Naive thymus-derived CD8-positive, alpha-beta T cell (primary cell): ENCODE measurements at places on chromosomes 6 and 20. TPM values are rescaled to one million over a fixed set of nuclear protein-coding genes. Genes with fewer than 3 reads are reported as not detected.
A peak's percentile ranks its signal among the peaks of the same experiment; 100 is the strongest.

DNA sequence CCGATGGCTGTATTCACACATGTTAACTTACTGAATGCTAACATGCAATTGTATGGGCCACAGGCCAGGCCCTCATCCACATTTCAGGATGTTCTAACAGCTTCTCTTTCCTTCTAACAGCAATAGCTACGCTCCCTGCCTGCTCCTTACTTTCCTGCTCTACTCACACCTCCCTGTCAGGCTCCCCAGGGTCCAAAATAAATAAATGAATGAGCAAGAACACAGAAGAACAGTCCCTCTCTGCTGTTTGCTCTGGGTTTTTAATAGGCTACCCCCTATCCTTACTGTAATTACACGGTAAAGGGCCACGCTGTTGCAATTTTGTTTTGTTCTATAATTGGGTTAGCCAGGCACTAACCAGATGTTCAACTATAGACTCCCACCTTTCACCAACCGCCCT is 135.6 kb downstream of the GMDS start:
- no peak for DNase-seq

- DNase-seq: no peak
Measured at GRCh38 chr20:42093542-42094440, 475.6 kb upstream of the CHD6 start.

- DNase-seq: peak; percentile 55
Measured at GRCh38 chr6:30793521-30794194, 49.3 kb upstream of the IER3 start.

DNA sequence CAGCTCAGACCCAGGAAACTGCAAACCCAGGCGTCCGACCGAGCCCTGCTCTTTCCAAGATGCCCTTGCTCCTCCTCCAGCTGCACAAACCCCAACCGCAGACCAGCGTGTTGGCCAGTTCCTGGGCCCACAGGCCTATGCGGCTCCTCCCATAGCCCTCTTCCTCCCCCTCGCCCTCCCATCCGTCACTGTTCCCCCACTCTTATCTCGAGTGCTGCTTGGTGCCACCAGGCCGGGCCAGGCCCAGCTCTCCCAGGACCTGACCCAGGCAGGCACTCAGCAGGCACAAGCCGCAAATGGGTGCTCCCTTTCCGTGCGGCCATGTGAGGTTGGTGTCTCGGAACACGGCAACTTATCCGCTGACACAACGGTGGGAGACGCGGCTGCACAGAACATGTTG is 28.6 kb downstream of the ADRM1 start:
- no peak for DNase-seq

The STMN3 gene
- 21.6 TPM for polyA plus RNA-seq

The BNIP5 gene
- polyA plus RNA-seq: not detected

The ARFGEF3 gene
- not detected for polyA plus RNA-seq
